ENCODE measurements at places on chromosomes 16 and 17.

DNA sequence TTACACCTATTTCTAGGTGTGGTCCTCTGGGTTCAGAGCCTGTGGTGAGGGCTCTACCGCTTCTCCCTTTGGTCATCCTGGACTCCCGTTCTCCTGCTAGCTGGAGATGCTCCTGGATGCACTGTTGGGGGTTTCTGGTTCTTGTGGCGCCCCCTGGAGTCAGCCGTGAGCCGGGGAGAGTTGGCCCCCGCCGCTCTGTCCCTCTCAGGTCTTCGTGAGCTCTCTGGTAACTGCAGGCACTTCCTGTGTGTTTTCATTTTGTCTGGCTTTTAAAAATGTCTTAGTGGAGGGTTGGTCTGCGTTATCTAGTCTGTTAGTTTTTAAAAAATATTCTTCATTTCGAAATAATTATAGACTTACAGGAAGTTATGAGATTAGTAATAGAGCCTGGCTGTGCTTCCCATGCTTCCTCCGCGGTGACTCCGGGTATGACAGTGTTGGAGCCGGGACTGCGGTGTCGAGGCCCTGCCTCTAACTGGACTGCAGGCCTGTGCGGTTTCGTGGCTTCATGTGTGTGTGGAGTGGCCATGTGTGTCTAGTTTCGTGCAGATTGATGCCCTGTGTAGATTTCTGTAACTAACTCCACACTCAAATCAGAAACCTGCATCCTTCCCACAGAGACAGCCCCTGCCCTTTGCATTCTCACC lies 78.0 kb upstream of the ZNF750 start:
- no peak overlapping the region for H3K27ac ChIP-seq
- H3K4me1 ChIP-seq, result no peaks in the 10 kb centered on the region
- peak; percentile 23 for DNase-seq
- peaks cover 11% of the 10 kb centered on the region for H3K36me3 ChIP-seq

GRCh38 chr16:68408967-68409366 lies 39.3 kb downstream of the SMPD3 start:
- peaks cover 25% of the 10 kb centered on the region for H3K27me3 ChIP-seq
- no peak overlapping the region for H3K4me3 ChIP-seq
- no peaks in the 10 kb centered on the region for H3K36me3 ChIP-seq
- no peak for DNase-seq

DNA sequence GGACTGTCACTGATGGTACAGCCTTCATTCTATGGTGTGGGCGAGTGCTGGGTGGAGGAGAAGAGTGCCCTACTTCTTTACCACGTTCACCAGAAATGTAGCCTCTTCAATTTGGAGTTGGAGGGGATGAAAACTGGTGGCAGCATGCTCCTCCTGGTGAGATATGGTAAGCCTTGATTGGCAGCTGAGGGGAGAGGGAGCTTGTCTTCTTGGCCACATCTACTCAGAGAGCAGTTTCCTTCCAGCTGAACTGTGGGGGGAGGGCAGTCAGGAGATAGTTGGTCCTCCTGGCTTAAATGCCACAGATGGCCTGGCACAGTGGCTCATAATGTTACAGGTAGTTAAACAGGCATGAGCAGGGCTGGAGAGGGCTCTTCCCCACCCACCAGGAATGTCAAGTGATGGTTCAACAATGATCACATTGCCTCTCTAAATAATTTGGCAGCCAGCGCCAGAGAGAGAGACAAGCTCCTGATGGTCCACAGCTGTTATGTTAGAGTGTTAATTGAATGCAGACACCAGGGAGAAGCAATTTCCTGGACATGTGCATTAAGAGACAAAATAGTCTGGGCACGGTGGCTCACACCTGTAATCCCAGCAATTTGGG lies 9.0 kb upstream of the MAPK3 start:
- no peak for DNase-seq
- H3K27ac ChIP-seq, result no peak overlapping the region
- H3K27me3 ChIP-seq, result peaks cover 7% of the 10 kb centered on the region
- no peaks in the 10 kb centered on the region for H3K36me3 ChIP-seq

GRCh38 chr16:23523321-23523720 lies 13.0 kb upstream of the GGA2 start:
- DNase-seq, result no peak
- no peaks in the 10 kb centered on the region for H3K4me1 ChIP-seq
- no peak overlapping the region for H3K4me3 ChIP-seq
- H3K27me3 ChIP-seq, result no peaks in the 10 kb centered on the region
- no peak overlapping the region for H3K27ac ChIP-seq

DNA sequence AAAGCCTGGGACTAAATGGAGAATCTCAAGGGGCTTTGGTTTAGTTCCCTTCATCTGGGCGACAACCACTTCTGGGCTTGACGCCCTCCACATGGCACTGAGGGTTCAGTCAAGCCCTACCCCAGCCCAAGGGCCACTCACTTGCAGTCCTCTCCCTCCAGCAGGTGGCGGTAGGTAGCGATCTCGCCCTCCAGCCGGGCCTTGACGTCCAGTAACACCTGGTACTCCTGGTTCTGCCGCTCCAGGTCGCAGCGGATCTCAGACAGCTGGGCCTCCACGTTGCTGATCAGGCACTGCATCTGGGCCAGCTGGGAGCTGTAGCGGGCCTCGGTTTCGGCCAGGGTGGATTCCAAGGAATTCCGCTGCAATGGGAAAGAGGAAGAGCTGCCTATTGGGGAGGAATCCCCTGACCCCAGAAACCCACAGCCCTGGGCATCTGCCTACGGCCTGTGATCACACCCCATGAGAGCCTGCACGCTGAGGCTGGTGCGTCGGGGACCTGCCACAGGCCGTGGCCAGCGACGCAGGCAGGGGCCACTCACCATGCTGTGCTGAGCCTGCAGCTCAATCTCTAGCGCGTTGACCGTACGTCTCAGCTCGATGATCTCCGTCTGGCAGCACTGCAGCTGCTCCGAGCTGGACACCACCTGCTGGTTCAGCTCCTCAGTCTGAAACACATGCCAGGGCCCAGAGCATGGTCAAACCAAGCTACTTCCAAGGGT lies 2.7 kb downstream of the KRT36 start:
- H3K4me1 ChIP-seq, result no peaks in the 10 kb centered on the region
- H3K27me3 ChIP-seq, result peaks cover 4% of the 10 kb centered on the region
- H3K36me3 ChIP-seq, result no peaks in the 10 kb centered on the region
- DNase-seq, result no peak

DNA sequence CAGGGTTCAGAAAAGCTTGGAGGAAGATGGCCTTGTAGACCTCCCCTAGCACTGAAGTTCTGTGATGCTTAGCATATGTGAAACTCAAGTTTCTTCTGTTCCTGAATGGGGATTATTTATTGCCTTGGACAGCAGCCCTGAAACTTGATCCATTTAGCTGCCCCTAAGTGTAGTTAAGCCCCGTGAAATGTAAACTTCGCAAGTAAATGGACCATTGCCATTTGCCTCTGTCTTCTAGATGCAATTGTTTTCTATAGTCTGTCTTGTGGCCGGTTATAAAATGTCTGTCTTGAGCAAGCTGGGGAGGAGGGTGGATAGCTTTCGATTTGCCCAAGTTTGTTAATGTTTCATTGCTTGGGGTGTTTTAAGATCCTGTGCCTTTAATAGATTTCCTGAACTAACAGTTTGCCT lies 261.8 kb downstream of the CDH13 start:
- no peaks in the 10 kb centered on the region for H3K27me3 ChIP-seq
- DNase-seq, result peak; percentile 95
- H3K4me1 ChIP-seq, result peaks cover 7% of the 10 kb centered on the region
- H3K36me3 ChIP-seq, result no peaks in the 10 kb centered on the region
- peak overlapping the region; percentile 9 for H3K4me3 ChIP-seq

DNA sequence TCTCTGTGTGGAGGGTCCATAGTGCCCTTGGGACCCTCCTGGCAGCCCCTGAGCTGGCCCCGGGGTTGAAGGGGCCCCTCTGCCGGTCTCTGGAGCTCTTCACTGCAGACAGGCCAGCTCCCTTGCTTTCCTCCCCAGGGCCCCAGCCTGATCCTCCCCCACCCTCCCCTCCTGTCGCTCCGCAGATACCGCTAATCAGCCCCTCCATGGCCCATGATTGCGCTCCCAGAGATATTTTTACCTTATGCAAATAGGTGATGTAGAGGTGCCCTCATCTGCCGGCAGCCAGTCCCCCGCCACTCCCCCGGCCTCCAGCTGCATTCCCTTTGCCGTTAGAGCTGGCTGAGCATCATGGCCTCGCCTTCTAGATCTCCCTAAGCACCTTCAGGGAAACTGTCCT lies 9.2 kb downstream of the MMP15 start:
- no peaks in the 10 kb centered on the region for H3K4me1 ChIP-seq
- H3K4me3 ChIP-seq, result no peak overlapping the region
- H3K27me3 ChIP-seq, result peaks cover 18% of the 10 kb centered on the region
- H3K36me3 ChIP-seq, result no peaks in the 10 kb centered on the region
- DNase-seq, result no peak

- H3K36me3 ChIP-seq, result no peaks in the 10 kb centered on the region
- H3K4me3 ChIP-seq, result no peak overlapping the region
- DNase-seq, result no peak
- no peaks in the 10 kb centered on the region for H3K4me1 ChIP-seq
- no peak overlapping the region for H3K27ac ChIP-seq
- no peaks in the 10 kb centered on the region for H3K27me3 ChIP-seq
Measured at GRCh38 chr16:73313950-73314349, 266.0 kb upstream of the ZFHX3 start.

- H3K36me3 ChIP-seq, result peaks cover 9% of the 10 kb centered on the region
- H3K4me3 ChIP-seq, result no peak overlapping the region
- no peaks in the 10 kb centered on the region for H3K27me3 ChIP-seq
- peaks cover 28% of the 10 kb centered on the region for H3K4me1 ChIP-seq
- H3K27ac ChIP-seq, result no peak overlapping the region
Measured at GRCh38 chr17:27473748-27474609, 17.7 kb downstream of the KSR1 start.

DNA sequence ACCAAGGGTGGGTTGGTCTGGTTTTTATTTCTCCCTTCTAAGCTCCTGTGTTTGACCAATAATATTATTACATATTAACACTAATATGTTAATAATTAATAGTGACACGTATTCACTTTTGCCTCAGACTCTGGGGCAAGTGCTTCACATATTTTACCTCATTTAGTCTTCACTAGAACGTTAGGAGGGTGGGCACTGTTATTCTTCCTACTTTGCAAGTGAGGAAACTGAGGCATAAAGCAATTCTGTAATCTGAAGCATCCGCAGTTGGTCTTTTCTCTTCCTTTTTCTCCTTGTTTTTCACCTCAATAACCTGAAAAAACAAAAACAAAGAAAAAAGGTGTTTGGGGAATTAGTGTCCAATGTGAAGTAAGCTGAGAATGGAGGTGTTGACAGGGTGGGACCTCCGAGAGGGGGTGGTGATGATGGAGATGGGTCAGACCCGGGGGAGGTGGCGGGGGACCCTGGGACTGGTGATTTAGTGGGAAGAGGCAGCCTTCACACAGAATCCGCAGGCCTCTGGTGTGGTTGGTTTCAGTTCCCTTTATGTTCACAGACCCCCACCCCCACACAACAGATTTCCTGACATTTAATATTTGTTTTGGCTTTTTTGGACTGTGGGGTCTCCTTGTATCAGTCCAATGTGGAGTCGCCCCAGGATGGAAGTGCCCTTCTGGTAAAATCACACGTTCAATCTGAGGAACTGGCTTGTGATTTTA lies 3.7 kb downstream of the CDH1 start:
- H3K4me1 ChIP-seq, result no peaks in the 10 kb centered on the region
- no peak overlapping the region for H3K4me3 ChIP-seq
- DNase-seq, result no peak
- no peaks in the 10 kb centered on the region for H3K36me3 ChIP-seq

- no peak overlapping the region for H3K27ac ChIP-seq
- no peaks in the 10 kb centered on the region for H3K36me3 ChIP-seq
- H3K27me3 ChIP-seq, result no peaks in the 10 kb centered on the region
- peak; percentile 20 for DNase-seq
- H3K4me1 ChIP-seq, result no peaks in the 10 kb centered on the region
Measured at GRCh38 chr16:85420501-85421337, 192.4 kb upstream of the GSE1 start.

DNA sequence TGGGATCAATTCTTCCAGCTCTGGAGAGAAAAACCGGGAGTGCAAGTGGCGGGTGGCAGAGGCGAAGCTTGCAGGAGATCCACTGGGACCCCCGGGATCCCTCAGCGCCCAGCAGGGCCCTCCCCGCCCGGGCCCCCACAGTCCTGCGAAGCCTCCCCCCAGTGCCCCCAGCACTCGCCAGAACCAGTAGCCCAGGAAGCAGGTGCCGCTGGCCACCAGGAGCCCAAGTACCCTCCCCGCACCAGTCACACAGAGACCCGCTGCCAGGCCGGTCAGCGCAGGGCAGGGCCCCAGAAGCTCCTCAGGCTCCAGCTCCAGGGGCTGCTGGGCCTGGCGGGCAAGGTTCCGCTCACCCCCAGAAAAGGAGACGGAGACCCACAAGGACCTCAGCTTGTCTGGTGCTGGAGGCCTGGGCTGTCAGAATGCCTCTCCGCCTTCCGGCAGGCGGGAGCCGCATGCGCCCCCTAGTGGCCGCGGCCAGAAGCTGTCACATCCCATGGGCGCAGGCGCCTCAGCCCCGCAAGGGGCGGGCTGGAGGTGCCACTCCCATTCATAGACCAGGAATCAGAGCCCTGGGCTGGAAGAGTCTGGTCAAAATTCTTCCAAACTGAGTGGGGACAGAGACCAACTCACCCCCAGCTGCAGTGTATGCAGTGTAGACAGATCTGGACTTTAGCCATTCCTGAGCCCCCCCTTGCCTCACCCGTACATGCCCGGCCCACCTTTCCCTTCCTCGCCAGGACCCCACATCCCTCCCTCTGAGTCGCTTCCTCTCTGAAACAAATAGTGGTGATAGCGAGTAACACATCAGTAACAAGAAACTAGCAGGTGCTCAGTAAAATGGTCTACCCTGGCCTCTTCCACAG lies 1002.3 kb downstream of the KCNJ18 start:
- DNase-seq, result no peak
- no peaks in the 10 kb centered on the region for H3K27me3 ChIP-seq
- H3K27ac ChIP-seq, result no peak overlapping the region
- H3K4me1 ChIP-seq, result no peaks in the 10 kb centered on the region

DNA sequence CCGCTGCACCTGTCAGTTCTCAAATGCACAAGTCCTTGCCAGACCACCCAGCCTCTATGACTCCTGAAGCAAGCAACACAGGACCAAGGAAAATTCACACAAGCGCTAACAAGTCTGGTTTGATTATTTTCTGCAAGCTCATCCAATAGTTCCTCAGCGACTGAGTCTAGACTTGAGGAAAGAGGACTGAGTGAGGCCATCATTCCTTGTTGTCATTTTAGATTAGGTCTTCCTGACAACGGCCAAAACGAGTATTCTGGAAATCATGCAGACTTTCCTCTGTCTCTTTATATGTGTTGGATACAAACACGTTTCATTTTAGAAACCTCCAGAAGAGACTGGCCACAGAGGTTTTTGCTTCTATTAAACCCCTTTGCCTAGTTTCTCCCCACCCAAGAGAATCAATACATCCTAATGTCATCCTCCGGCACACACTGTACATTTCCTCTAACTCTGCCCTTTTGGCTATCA lies 561 bp downstream of the CCDC47 start:
- H3K27ac ChIP-seq, result peak overlapping the region; percentile 84
- no peaks in the 10 kb centered on the region for H3K27me3 ChIP-seq
- peak overlapping the region; percentile 75 for H3K4me3 ChIP-seq
- peaks cover 5% of the 10 kb centered on the region for H3K36me3 ChIP-seq
- DNase-seq, result peak; percentile 31

- H3K27ac ChIP-seq, result no peak overlapping the region
- DNase-seq, result no peak
- peaks cover 80% of the 10 kb centered on the region for H3K36me3 ChIP-seq
- no peaks in the 10 kb centered on the region for H3K27me3 ChIP-seq
- no peak overlapping the region for H3K4me3 ChIP-seq
Measured at GRCh38 chr17:12994341-12995074, 23.3 kb downstream of the ELAC2 start.

- H3K4me1 ChIP-seq, result peaks cover 13% of the 10 kb centered on the region
- DNase-seq, result peak; percentile 91
- no peak overlapping the region for H3K4me3 ChIP-seq
- peaks cover 16% of the 10 kb centered on the region for H3K36me3 ChIP-seq
- H3K27ac ChIP-seq, result peak overlapping the region; percentile 63
Measured at GRCh38 chr17:47621293-47622179, 28.2 kb upstream of the KPNB1 start.

Measured in IMR-90 (cell line).